ENCODE measurements at places on chromosomes 7 and 10. TPM values are rescaled to one million over a fixed set of nuclear protein-coding genes. Genes with fewer than 3 reads are reported as not detected.
A peak's percentile ranks its signal among the peaks of the same experiment; 100 is the strongest.

DNA sequence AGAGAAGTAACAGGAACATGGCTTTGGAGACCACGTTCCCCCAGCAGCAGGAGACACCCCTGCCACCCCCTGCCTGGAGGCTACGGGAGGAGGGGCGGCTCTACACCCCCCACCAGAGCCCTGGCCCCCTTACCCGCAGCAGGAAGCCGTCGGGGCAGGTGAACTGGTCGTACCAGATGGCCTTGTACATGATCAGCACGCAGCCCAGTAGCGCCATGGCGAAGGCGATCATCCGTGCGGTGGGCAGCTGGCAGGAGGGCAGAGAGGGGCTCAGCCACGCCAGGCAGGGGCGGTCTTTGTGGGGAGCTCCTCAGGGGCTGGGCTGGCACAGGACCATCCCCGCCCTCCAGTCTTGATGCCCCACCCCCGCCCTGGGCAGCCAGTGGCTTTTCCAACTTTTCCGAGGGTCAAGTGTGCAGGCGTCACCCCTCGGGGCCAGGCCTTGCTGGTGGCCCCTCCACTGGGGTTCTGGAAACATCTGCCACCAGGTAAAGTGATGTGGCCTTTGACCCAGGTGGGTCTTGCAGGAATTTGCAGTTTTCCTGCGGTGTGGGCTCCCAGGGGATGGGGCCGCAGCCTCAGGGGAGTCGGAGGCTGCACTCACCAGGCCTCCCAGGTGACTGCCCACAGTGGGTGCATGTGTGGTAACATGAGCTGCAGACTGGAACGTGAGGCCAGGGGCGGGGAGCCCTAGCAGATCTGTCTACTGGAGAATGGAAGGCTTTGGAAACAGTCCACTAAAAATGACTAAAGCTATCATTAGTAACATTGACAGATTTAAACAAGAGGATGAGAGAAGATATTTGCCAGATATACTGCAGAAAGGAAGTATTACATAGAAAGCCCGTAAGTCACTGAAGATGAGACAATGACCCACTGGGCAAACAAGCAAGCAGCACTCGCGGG lies 9.7 kb downstream of the CALY start:
- H3K27me3 ChIP-seq: peaks cover 72% of the 10 kb centered on the region
- peaks cover 11% of the 10 kb centered on the region for H3K4me1 ChIP-seq
- H3K27ac ChIP-seq: no peak overlapping the region
- DNase-seq: no peak

- H3K27me3 ChIP-seq: no peaks in the 10 kb centered on the region
- DNase-seq: no peak
- H3K27ac ChIP-seq: no peak overlapping the region
- no peaks in the 10 kb centered on the region for H3K36me3 ChIP-seq
- no peak overlapping the region for H3K4me3 ChIP-seq
Observed at GRCh38 chr7:90488220-90488619, 18.8 kb downstream of the PTTG1IP2 start.

DNA sequence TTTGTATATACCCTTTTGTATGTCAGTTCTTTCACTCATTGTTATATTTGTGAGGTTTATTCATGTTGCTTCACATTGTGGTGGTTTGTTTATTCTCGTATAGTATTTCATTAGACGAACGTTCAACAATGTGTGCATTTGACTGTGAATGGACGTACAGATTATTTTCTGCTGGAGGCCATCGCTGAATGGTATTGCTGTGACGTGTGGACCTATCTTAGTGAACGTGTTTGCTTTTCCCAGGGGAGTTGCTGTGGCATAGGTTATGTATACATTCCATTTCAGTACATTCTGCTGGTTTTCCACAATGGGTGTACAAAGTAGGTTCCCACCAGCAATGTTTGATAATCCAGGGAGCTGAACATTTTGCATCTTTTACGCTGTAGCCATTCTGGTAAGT lies 31.1 kb upstream of the PLEKHS1 start:
- H3K4me3 ChIP-seq: no peak overlapping the region
- H3K27ac ChIP-seq: no peak overlapping the region
- peaks cover 12% of the 10 kb centered on the region for H3K36me3 ChIP-seq
- no peaks in the 10 kb centered on the region for H3K27me3 ChIP-seq
- H3K4me1 ChIP-seq: peaks cover 6% of the 10 kb centered on the region

Gene MAD1L1
- 49.7 TPM for total RNA-seq

DNA sequence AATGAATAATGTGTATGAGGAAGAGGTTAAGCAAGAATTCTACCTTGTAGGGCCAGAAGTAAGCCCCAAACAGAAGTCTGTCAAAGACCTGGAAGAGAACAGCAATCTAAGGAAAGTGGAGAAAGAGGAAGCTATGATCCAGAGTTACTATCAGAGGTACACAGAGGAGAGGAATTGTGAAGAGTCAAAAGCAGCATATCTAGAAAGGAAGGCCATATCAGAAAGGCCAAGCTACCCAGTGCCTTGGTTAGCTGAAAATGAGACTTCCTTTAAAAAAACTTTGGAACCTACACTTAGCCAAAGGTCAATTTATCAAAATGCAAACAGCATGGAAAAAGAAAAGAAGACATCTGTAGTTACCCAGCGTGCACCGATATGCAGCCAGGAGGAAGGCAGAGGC lies 42.7 kb upstream of the GAD2 start:
- no peaks in the 10 kb centered on the region for H3K27me3 ChIP-seq
- no peak overlapping the region for H3K4me3 ChIP-seq
- DNase-seq: no peak
- H3K4me1 ChIP-seq: no peaks in the 10 kb centered on the region
- no peaks in the 10 kb centered on the region for H3K36me3 ChIP-seq

GRCh38 chr10:85235258-85235657 lies 906.9 kb downstream of the CCSER2 start:
- DNase-seq: no peak
- no peaks in the 10 kb centered on the region for H3K27me3 ChIP-seq
- H3K27ac ChIP-seq: no peak overlapping the region
- H3K36me3 ChIP-seq: no peaks in the 10 kb centered on the region
- no peaks in the 10 kb centered on the region for H3K4me1 ChIP-seq

GRCh38 chr10:119441921-119442757 lies 100.4 kb downstream of the RGS10 start:
- H3K27ac ChIP-seq: peak overlapping the region; percentile 87
- no peak overlapping the region for H3K4me3 ChIP-seq
- no peaks in the 10 kb centered on the region for H3K27me3 ChIP-seq
- peaks cover 7% of the 10 kb centered on the region for H3K36me3 ChIP-seq
- peaks cover 20% of the 10 kb centered on the region for H3K4me1 ChIP-seq

Gene PDCD11
- total RNA-seq: 76.4 TPM

Data from neural crest cell (in vitro differentiated cells).